Frontal cortex (tissue), 4 donors: ENCODE measurements at places on chromosomes 16 and 17. TPM values are rescaled to one million over a fixed set of nuclear protein-coding genes. Genes with fewer than 3 reads are reported as not detected.

- no peak for DNase-seq
These were observed 298.6 kb downstream of the SEC14L1 start for GRCh38 chr17:77439189-77440018.

- no peak for DNase-seq
These were observed 424.6 kb upstream of the C16orf82 start for GRCh38 chr16:26642047-26642664.

- DNase-seq, result no peak
These were observed 21.7 kb downstream of the CDR2 start for GRCh38 chr16:22352723-22353122.

- no peak for DNase-seq
These were observed 34.5 kb downstream of the TUBD1 start for GRCh38 chr17:59858167-59858816.

GRCh38 chr17:35460354-35460851 is 11.8 kb upstream of the SLFN13 start:
- DNase-seq, result peak; percentile 12

GRCh38 chr17:62597920-62598319 is 29.6 kb upstream of the MRC2 start:
- DNase-seq, result no peak

- no peak for DNase-seq
These were observed 44.9 kb upstream of the DNAJA2 start for GRCh38 chr16:47018223-47018891.

- no peak for DNase-seq
These were observed 77.4 kb downstream of the SPECC1 start for GRCh38 chr17:20086416-20087076.

- no peak for DNase-seq
These were observed 45.8 kb downstream of the MPRIP start for GRCh38 chr17:17088086-17088485.

- DNase-seq, result no peak
These were observed 11.8 kb upstream of the CLTC start for GRCh38 chr17:59607817-59608403.

DNA sequence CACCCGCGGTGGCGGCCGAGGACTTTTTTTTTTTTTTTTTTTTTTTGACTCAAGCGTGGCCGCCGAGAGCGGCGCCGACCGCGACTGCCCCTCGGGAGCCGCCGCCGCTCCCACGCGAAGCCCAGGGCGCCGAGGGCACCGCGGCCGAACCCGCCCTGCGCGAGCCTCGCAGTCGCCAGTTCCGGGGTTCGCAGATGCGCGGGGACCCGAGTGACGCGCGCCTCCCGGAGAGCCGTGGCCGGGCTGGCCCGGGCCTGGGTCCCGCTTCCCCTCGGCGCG is 1.1 kb downstream of the METRNL start:
- DNase-seq, result no peak

MILR1 gene
- total RNA-seq, result 0.82 TPM

CUEDC1 gene
- 6.5 TPM for total RNA-seq

PRDM7 gene
- not detected for total RNA-seq

STAT5A gene
- 1.6 TPM for total RNA-seq

LRRC75A gene
- total RNA-seq, result 3.3 TPM

SLC16A6 gene
- total RNA-seq, result 1.2 TPM

EPOP gene
- total RNA-seq, result 0.82 TPM

TLCD3B gene
- 10.2 TPM for total RNA-seq
